ENCODE measurements at places on chromosomes 1 and 21.

DNA sequence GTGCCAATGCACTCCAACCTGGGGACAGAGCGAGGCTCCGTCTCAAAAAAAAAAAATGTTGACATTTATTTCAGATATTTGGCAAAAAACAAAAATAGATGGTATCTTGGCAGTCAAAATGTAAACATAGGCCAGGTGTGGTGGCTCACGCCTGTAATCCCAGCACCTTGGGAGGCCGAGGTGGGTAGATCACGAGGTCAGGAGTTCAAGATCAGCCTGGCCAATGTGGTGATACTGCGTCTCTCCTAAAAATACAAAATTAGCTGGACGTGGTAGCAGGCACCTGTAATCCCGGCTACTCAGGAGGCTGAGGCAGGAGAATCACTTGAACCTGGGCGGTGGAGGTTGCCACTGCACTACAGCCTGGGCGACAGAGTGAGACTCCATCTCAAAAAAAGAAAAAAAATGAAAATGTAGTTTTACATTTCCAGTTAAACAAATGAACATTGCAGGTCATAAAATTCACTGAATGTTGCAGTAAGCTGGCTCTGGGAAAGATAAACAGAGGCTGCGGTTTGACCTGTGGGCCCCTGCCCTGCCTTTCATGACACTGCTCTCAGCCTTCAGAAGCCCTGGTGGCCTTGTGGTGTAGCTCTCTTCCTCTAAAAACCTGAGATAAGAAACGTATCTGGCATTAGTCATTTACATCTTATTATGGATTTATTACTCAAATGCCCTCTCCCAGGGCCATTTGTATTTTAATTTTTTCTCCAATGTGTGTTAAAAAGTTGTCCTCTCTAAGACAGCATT, 12.2 kb upstream of the SLC44A3 start:
- DNase-seq = no peak

DNA sequence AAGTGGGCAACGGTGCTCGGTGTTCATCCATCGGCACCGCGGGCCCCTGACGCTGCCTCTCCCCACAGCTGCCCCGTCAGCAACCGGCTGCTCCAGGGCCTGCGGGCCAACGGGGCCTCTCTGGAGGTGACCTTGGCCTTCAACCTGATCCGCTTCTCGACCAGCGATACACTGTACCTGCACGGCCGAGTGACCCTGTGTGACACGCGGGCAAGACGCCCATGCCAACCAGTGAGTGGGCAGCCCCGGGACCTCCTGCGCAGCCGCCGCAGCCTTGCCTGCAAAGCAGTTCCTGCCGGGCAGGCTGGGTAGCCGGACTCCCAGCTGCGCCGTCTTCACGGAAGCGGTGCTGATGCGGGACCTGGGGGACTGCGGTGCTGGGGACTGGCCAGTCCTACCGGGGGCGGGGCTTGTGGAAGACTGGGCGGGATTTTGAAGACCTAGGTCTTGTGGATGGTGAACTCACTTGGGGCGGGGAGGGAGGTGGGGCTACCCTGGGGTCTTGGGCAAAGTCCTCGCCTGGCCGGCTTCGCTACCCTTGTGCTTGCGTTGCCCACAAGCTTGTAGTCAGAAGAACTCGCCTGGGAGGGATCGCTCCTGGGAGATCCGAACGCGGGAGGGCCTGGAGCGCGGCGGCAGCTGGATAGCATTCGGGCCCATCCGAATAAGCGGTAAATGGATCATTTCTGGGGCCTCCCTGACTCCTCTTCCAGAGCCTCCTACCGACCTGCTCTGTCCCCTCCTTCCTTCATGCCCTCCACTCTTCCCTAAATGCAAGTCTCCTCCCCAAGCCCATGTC, 8.8 kb upstream of the CEP85 start:
- DNase-seq = no peak

DNA sequence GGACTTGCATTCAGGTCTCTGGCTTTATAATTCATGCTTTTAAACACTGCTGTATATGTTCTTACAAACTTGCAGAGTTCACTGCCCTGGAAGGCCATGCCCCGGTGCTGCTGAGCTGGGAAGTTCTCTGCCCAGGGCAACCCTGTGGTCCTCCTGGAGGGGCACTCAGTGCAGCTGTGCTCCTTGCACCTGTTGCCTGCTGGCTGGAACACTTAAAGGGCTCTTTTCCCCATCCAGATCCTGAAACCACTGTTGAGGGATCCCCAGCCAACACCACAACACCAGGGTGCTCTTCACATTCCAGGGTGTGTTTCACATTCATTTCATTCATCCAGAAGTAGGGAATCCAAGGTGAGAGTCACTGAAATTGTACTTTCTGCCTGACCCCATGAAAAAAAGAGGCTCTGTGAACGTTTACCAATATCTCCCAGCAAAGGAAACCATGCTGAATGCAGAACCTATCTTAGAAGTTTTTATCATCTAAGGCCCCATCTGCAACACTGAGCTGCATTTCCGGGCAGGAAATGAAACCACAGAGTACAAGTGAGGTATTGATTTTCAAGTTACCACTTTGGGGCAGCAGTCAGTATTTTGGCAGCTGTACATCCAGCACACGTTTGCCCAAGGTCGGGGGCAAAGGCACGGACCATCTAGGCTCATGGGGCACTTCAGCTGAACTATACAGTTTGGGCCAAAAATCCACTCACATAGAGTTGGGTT, 16.4 kb upstream of the KIAA0040 start:
- no peak for DNase-seq

- DNase-seq = no peak
Measured at GRCh38 chr1:8343464-8344001, 25.6 kb downstream of the SLC45A1 start.

DNA sequence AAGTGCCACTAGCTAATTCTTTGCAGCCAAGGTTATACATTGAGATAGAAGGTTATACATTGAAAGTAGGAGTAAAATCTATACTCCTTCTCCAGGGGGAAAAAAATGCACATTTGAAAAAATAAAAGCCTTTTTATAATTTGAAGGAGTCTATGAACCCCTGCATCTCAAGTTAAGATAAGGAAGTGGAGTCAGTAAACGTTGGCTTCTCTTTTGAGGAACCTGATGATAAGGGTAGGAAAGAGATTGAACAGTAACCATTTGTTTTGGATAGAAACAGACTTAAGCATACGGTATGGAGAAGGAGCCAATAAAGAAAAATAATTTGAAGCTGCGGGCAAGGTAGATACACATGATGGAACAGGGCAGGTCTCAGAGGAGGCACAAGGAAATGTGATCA, 64.1 kb downstream of the RPAP2 start:
- DNase-seq = no peak

DNA sequence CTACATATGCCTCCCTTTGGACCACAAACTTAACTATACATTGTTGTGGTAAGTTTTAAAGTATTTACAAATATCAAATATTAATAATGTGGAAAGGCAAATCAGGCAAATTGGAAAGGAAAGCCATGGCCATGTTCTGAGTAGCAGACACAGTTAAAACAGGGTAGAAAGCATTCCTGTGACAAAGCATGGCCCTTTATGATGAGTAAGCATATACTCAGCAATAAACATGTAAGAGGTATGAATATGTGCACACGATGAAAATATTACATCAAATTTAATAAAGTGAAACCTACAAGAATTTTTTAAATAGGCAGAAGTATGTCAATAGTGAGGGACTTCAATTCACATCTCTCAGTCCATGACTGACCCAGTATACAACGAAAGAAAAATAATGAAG, 389.2 kb downstream of the DSCAM start:
- no peak for DNase-seq

DNA sequence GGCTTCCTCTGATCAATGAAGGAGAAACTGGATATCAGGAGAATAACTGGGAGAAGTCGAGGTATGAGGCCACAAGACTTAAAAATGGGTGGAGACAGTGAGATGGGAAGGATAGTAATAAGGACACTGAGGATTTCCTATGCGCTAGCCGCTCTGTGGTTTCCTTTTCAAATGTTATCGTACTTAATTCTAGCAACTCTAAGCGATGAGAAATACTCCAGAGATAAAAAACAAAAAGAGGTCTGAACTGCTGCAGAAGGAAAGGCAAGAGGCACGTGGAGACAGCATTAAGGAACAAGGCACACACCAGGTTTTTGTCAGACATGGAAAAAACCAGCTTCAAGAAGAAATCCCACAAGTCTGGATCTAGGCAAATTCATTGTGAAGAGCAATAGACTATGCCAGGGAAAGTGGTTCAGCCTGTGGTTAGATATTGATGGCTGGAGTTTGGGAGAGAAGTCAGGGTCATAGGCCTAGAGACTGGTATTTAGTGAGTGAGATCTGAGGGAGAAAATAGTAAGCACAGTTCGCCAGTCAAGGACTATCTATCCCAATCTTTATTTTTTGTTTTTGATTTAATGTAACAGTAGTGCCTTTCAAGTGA, 5.3 kb downstream of the CLCA2 start:
- no peak for DNase-seq

- DNase-seq = no peak
Measured at GRCh38 chr1:40310983-40311642, 6.0 kb downstream of the COL9A2 start.

- no peak for DNase-seq
Measured at GRCh38 chr1:162110910-162111309, 41.4 kb downstream of the NOS1AP start.

DNA sequence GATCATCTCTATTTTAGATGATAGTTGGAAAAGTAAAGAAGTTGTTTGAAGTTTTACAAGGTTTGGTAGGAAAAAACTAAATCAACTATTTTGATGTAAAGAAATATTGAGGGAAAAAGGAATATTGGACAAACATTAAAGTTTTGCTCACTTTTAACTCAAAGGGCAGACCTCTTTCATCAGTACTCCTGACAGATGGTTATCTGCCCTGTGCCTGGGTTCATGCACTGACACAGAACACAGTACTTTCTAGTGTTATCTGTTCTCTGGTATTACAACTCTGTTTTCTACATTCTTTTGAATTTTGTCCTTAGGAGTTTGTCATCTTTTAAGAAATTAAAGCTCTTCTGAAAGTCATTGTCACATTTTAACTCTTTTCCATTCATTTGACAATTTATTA, 118.7 kb downstream of the POU2F1 start:
- DNase-seq = no peak

DNA sequence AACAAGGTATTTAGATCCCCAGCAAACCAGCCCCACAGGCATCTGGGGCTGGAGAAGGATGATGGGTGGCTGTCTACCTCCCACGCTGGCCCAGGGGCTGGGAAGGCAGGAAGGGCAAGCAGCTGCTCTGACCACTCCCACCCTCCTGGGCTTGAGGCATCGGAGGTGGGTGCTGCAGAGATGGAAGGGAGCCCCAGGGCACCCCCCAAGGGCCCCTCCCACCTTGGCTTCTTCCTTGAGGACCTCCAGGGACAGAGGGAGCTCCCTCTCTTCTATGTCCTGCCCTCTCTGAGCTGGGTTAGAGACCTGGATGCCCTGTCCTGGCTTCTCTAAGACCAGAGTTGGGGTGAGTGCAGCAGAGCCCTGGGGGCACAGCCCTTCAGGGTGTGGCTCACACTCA, 3.1 kb downstream of the CD52 start:
- DNase-seq = no peak

- no peak for DNase-seq
Measured at GRCh38 chr1:237981223-237981622, 90.5 kb upstream of the ZP4 start.

DNA sequence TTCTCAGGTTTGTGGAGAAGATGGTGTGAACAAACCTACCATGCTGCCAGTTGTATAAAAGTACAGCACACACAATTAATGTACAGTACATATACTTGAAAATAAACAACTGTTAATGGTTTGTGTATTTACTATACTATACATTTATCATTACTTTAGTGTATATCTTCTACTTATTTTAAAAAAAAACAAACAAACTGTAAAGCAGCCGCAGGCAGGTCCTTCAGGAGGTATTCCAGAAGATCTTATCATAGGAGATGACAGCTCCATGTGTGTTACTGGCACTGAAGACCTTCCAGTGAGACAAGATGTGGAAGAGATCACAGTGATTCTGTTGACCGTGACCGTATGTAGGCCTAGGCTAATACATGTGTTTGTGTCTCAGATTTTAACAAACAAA, 155.7 kb downstream of the COP1 start:
- DNase-seq = no peak

DNA sequence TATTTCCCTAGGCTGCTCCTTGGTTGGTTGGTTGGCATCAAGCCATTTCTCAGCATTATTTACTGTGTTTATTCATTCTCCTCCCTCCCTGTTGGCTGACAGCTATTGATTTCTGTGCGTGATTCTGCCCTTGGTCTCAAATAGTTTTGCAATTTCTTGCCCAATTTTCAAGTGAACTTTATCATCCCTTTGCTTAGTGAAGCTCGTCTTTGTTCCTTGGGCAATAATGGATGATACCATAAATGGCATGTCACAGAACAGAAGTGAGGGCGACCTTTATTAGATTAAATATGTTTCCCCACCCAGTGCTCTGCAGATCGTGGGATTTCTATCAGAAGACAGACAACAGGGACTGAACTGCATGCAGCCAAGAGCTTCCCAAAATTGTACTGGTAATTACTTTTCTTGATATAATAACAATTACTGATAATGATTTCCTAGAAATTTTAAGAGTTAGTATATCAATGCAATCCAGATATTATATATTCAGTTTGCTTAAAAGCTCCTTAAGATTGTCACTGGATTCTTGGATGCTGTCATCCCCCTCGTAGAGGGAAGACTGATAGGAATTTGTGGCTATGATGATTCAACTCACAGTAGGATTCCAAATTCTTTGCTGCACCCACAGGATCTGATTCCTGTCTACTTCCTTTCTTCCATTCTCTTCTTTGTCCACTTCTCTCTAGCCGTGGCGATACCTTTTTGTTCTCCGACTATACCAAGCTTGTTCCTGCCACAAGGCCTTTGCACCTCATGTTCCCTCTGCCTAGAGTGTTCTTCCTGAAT, 122.1 kb upstream of the KAZN start:
- DNase-seq = no peak

- no peak for DNase-seq
Measured at GRCh38 chr1:119260506-119260905, 108.1 kb upstream of the HAO2 start.

DNA sequence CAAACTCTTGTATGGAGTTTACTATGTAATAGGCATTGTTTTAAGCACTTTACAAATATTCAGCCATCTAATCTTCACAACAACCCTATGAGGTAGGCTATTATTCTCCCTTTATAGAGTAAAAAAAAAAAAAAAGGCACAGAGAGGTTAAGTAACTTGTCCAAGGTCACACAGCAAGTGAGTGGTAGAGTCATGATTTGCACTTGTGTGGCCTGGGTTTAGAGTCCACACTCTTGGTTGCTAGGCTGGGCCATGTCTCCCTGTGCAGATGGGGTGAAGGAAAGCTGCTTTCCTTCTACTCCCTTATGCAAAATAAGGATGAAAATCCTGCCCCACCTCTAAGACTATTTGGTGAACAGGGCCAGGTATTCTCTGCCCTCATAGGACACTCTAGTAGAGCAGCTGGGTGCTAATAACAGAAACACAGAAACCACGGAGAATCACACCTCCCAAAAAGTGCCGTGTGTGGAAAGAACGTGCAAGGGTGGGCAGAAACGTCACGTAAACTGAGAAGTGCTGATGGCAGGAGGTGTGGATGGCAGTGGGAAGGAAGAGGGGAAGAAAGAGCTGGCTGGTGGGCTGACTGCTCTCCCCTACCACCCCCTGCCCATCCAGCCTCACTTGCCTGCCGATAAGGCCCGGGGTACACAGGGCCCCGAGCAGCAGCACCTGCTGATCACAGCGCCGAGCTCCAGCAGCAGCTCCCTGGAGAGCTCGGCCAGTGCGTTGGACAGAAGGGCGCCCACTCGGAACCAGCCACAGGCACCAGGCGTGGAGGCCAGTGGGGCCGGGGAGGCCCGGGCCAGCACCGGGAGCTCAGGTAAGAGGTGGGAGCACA, 28.3 kb upstream of the VPS13D start:
- no peak for DNase-seq
